Activated CD8-positive, alpha-beta memory T cell treated with anti-CD3 and anti-CD28 coated beads, Interleukin-2, amount 50 U/mL, for 4 hours (primary cell): ENCODE measurements at places on chromosomes 5 and 9.

DNA sequence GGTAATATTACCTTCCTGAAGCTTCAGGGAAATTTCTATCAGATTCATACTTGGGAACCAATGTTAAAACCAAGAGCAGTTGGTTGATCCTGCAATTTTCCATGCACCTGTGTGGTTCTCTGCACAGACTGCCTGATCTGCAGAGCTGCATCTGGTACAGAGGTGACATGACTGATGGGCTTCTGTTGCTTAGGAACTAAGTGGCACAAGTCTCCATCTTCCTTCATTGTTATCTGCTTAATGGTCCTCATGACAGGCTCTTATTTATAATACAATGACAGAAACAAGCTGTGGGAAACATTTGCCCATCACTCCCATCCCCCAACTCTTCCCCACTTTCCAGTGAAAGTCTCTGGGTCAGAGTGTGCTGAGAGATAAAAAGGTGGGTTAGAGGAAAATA, 799.1 kb downstream of the TAF11L14 start:
- no peak for DNase-seq

GRCh38 chr5:127925916-127926315, 157.7 kb upstream of the SLC12A2 start:
- no peak for DNase-seq

- no peak for DNase-seq
These were observed 9.9 kb downstream of the UCK1 start for GRCh38 chr9:131521203-131521602.

GRCh38 chr5:93875693-93876092, 134.3 kb upstream of the POU5F2 start:
- DNase-seq: no peak

GRCh38 chr5:154163327-154164248, 26.9 kb upstream of the GALNT10 start:
- no peak for DNase-seq

DNA sequence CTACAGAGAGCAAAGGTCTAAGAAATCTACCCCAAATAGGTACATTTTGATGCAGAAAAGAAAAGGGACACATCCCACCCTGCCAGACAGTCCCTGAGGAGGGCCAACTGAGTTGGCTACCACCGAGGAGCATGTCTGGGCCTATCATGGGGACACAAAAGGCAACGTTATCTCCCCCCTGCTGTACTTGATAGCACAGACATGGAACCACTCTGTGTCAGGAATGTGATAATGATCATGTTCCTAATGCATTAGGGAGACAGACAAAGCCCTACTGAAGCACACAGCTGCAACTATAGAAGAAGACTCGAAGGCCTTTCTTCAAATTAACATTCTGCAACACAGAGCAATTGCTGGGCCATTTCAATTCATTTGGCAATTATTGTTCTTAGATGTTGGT, 84.5 kb downstream of the ENC1 start:
- no peak for DNase-seq

DNA sequence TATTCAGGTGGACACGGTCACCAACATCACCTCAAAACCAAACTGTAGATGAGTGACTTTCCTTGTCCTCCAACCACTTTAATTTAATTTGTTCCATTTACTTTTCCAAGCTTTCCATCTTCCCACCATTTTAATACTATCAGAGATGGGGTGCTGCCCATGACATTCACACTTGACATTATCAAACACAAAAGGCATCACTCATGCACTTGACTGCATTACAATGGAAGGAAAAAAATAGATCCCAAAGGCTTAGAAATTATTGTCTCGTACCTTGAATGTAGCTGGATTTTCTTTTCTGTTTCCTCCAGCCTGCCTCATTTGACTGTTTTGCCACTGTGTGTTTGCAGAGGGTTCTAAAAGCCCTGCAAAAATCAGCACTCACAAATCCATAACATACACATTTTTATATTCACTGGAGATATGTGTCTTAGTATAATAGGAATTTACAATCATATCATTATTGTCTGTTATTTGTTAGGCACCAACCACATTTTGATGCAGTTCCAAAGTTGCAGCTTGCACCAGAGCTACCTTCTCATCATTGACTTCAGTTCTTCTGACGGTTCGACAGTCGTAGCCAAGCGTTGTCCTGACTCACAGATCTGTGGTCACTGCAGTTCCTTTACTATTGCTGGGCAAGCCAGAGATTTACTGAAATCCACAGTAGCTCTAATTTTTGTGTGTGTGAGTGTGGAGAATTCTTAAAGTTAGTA, 712.3 kb upstream of the WWC1 start:
- no peak for DNase-seq
